ENCODE measurements at places on chromosomes 13 and 19.

DNA sequence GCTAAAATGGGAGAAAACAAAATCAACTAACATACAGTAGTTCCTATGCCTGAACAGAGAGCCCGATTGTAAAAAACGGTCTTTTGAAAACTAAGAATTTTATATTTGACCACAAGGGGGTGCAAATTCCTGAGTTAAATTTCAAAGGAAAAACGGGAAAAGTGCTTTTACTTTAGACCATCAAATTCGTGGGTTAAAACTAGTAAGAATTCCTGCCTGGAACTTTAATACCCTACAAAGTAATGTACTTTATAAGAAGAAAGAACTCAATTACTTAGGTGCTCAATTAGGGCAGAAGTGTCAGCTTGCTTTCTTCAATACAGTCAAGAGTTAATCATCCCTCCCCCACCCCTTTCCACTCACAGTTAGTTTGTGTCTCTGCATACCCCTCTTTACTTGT, 69.8 kb downstream of the KCNRG start:
- DNase-seq = no peak

- DNase-seq = no peak
Observed at GRCh38 chr13:113915786-113916329, 52.0 kb upstream of the GAS6 start.

DNA sequence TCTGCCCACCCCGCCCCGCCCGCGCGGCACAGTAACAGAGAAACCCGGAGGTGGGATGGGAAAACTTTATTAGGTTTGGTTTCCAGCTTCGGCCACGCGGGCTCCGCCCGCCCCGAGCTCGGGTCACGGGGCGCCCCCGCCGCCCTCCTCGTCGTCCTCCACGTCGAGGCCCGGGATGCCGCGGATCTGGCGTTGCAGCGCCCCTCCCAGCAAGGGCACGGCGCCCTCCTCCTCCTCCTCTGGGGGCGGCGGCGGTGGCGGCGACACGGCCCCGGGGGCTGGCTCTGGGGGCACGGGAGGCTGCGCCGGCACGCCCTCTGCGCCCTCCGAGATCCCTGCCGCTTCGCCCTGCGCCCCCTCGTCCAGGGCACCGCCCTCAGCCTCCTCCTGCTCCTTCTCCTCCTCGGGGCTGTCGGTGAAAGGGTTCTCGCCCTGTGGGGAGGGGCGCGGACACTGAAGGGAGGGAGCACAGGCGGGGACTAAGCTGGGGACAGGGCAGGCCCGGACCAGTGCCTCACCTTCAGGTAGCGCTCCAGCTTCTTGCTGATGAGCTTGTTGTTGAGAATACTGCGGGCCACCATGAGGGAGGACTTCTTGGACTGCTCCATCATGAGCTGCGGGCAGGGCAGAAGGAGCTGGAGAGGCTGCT, 536 bp upstream of the AKAP8 start:
- DNase-seq = no peak

- DNase-seq = no peak
Observed at GRCh38 chr13:35501661-35502235, 25.3 kb upstream of the MAB21L1 start.

- no peak for DNase-seq
Observed at GRCh38 chr19:10104665-10105508, 1.3 kb upstream of the PPAN start.

- no peak for DNase-seq
Observed at GRCh38 chr13:21998279-21998990, 327.6 kb downstream of the FGF9 start.

- DNase-seq = no peak
Observed at GRCh38 chr19:1107661-1108261, 4.0 kb downstream of the GPX4 start.

GRCh38 chr19:2413629-2414028, 13.8 kb downstream of the TIMM13 start:
- no peak for DNase-seq

GRCh38 chr13:40598569-40598968, 67.9 kb downstream of the FOXO1 start:
- DNase-seq = peak; percentile 15

DNA sequence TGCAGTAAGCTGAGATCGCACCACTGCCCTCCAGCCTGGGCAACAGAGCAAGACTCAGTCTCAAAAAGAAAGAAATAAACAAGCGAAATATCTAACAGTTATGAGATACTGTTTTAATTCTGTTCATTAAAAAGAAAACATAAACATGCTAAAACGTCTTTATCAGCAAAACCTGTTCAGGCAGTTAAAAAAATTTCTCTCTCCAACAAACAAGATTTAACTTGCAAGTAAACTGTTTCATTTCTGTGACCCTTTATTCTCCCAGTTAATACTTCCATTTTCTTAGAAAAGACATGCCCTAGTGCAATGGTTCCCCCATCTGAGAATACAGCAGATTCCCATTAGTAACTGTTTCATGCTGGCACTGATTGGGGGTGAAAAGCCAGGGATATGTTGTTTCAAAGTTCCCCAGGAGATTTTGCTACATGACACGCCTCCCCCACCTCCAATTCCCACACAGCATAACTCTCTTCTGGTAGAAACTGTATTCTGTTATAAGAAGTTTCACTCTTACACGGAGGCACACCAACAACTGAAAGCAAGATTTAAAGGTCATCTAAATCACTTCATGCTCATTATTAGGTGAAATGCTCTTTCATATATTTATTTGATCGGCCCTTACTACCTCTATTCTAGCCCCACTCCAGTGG, 24.4 kb downstream of the ELF1 start:
- no peak for DNase-seq
